ENCODE measurements at places on chromosomes 3 and 15.
A peak's percentile ranks its signal among the peaks of the same experiment; 100 is the strongest.

DNA sequence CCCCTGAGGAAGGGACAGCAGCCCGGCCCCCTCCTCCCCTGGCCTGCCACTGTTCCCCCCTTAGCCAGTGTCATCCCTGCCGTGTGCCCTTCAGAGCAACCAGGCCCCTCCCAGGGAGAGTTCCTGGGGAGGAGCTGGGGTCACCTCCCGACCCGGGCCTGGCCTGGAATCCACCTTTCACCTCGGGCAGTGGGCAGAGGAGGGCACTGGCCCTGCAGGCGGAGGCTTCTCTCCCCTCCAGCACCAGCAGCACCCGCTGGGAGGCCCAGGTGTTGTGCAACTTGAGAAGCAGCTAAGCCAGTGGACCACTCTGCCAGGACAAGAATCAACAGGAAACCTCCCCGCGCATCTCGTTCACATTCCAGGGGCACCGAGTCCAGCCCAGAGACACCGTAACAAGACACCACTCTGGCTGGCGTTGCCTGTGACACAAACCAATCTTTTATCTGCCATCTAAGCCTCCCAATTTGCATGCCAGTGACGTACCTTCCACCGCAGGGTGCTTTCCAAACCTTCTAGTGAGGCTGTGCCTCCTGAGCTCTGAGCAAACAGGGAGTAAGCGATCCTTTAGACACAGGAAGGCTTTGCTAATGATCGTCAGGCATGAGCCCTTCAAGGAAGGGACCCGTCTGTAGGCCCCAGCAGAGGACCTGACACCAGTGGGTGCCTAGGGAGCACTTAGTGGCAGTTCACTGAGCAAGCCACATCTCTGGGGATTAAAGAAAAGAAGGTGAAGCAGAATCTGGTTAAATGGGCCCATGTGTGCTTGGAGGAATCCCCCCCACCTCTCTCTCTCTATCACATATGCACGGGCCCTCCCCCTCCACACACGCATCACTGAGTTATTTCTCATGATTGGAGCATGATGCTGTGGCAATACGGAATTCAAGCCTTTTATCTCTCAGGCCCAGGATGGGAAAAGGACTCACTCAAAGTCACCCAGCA is 98.9 kb upstream of the TLE3 start:
- peak; percentile 52 for DNase-seq

DNA sequence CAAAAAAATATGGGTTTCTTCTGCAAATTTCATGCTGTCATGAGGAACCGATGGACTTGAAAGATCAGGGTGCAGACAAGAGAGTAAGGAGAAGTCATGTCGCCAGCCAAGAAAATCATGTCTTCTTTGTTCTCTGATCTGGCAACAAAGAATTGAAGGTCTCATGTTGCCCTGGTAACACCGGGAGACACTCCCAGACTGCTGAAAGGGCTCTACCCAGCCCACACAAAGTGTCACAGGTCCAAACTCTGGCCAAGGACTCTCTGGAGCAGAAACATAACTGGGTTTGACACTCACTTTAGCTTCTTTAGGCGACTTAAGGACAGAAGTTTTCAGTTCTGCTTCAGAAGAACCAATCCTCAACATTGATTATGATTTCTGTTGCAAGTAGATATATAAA is 42.9 kb downstream of the SIDT1 start:
- DNase-seq = no peak

- DNase-seq = no peak
Observed at GRCh38 chr3:73550032-73550431, 74.7 kb downstream of the PDZRN3 start.

DNA sequence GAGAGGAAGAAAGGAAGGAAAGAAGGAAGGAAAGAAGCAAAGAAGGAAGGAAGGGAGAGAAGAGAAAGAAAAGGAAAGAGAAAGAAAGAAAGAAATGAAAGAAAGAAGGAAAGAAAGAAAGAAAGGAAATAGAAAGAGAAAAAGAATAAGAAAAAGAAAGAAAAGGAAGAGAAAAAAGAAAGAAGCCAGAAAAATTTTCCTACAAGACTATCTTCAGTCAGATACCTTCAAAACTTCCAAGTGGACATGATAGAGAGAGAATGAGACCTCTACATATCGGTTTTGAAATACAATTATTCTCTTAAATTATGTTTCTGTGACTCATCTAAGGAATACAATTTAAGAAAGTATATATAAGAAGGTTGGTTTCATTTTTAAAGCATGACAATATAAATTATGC is 1369.0 kb downstream of the ZPLD1 start:
- DNase-seq = no peak

GRCh38 chr3:133256787-133257483 is 142.9 kb upstream of the BFSP2 start:
- peak; percentile 58 for DNase-seq

DNA sequence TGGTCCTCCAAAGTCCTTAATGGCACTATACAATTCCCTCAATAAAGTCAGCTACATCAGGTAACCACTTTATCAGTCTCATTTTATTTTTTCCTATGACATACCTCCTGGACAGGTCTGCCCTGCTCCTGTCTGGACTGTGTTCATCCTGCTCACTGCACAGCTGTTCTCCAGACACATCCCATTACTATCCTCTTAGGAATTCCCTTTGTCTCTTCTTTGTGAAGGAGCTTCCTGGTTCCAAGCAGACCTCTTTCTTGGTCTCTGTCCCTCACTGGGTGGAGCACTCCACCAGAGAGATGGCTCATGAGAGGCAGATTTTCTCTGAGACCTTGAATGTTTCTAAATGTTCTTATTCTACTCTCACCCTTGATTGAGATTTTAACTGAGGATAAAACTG is 60.1 kb downstream of the KY start:
- peak; percentile 11 for DNase-seq
